ENCODE measurements at places on chromosomes 11 and 22. TPM values are rescaled to one million over a fixed set of nuclear protein-coding genes. Genes with fewer than 3 reads are reported as not detected.
A peak's percentile ranks its signal among the peaks of the same experiment; 100 is the strongest.

- H3K27ac ChIP-seq: no peak overlapping the region
- H3K4me1 ChIP-seq: no peaks in the 10 kb centered on the region
- no peaks in the 10 kb centered on the region for H3K36me3 ChIP-seq
- DNase-seq: no peak
- no peaks in the 10 kb centered on the region for H3K27me3 ChIP-seq
- no peak overlapping the region for H3K4me3 ChIP-seq
Measured at GRCh38 chr11:102611291-102611690, 13.8 kb downstream of the MMP20 start.

DNA sequence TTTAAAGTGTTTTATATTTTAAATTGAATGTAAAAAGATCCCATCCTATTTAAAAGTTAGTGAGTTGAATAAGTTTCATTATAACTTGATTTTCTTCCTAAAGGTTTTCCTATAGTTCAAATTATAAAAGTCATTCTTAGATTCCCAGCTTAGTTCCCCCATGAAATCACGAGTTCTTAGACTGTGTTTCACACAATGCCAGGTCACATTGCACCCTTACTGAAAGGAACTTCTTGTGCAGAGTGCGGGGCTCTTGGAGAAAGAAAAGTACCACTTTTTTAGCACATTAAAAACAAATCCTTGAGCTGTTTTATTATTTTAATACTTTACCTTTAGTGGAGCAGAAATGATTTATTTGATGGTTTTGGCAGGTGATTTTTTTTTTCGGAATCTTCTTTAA, 15.6 kb downstream of the GRAP2 start:
- H3K36me3 ChIP-seq: no peaks in the 10 kb centered on the region
- H3K4me1 ChIP-seq: no peaks in the 10 kb centered on the region
- H3K4me3 ChIP-seq: no peak overlapping the region
- H3K27ac ChIP-seq: no peak overlapping the region
- peaks cover 7% of the 10 kb centered on the region for H3K27me3 ChIP-seq

DNA sequence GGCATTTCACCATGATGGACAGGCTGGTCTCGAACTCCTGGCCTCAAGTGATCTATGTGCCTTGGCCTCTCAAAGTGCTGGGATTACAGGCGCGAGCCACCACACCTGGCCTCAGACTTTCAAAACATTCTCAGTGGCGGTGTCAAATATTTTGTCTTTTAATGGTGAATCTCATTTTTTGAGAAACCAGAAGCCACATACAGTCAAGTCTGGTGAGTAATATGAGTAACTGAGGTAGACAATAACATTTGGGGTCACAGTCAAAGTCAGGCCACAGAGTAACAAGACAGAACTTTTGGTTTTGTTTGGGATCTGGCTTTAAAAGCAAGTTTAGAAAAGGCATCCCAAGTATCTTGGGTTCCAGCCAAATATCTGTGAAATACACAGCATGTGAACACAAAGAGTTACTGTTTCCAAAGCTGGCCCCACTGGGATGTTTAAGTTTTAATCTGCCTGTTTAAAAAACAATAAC, 5.6 kb upstream of the TMA7B start:
- DNase-seq: no peak
- no peak overlapping the region for H3K4me3 ChIP-seq
- no peaks in the 10 kb centered on the region for H3K27me3 ChIP-seq
- no peak overlapping the region for H3K27ac ChIP-seq
- no peaks in the 10 kb centered on the region for H3K36me3 ChIP-seq
- no peaks in the 10 kb centered on the region for H3K4me1 ChIP-seq

DNA sequence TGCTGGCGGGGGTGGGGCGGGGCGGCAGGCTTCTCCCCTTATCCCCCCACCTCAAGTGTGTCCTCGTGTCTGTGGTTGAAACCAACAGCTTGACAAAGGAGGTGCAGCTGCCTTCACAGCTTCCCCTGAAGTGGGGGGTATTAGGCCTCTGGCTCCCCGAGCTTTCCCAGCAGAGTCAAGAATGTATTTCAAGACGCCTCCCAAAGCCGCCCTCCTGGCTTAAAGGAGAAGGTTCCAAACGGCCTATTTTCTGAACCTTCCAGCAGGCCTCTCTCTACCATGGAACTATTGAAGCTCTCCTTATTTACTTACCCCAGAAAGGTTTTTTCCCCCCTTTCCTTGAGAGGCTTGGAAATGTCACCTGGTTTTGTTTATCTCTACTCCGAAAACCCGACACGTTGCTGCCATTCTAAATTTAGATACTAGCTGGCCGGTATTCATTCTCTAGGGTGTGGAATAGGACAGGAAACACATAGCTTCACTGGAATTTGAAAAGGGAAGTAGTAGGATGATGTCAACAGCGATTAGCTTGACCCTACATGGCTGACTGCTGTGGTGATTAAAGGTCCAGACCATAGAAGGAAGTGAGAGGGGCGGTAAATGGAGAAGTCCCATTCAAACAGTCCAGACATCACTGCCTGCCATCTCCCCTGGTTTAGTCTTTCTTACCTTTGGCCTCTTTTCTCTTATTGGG, 671 bp upstream of the PICALM start:
- peak overlapping the region; percentile 100 for H3K27ac ChIP-seq
- peak; percentile 21 for DNase-seq
- H3K4me3 ChIP-seq: peak overlapping the region; percentile 88
- no peaks in the 10 kb centered on the region for H3K27me3 ChIP-seq
- H3K4me1 ChIP-seq: peaks cover 31% of the 10 kb centered on the region

DNA sequence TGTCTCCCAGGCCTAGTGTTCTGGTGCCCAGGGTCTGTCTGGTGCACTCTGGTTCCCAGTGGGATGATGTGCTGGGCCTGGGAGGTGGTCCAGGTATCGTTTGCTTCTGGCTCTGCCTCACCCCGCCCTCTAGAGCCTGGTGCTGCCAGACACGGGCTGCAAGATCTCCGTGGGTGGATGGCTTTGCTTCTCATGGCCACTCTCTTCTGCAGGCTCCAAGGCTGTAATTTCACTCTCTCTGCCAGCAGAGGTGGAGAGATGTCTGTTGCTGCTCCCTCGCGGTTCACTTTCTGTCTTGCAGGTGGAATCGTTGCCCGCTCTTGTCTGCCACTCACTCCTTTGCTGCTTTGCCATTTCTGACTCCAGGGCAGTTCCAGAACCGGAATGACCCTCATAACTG, 13.4 kb downstream of the NADSYN1 start:
- peaks cover 20% of the 10 kb centered on the region for H3K36me3 ChIP-seq
- no peaks in the 10 kb centered on the region for H3K27me3 ChIP-seq
- no peak overlapping the region for H3K27ac ChIP-seq
- no peaks in the 10 kb centered on the region for H3K4me1 ChIP-seq

DNA sequence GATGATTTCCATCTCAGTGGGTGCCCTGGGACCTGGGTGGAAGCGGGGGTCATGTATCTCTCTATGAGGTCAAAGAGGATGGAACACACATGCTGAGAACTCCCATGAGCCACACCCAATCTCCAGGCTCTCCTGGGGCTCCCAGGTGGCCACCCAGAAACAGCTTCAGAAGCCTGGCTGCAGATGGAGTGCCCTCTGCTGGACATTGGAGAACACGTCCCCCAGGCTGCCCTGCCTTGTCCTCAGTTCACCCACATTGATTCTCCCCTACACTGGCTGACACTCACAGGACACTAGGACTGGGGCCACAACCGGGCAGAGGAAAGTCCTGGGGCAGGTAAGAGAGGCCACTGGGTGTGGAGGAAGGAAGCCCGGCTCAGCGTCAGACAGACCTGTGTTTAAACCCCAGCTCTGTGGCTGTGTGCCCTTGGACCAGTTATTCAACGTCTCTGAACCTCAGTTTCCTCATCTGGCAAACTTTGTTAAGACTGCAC, 4.5 kb upstream of the NOL12 start:
- peak; percentile 43 for DNase-seq
- no peaks in the 10 kb centered on the region for H3K36me3 ChIP-seq
- no peak overlapping the region for H3K4me3 ChIP-seq
- peaks cover 24% of the 10 kb centered on the region for H3K4me1 ChIP-seq

DNA sequence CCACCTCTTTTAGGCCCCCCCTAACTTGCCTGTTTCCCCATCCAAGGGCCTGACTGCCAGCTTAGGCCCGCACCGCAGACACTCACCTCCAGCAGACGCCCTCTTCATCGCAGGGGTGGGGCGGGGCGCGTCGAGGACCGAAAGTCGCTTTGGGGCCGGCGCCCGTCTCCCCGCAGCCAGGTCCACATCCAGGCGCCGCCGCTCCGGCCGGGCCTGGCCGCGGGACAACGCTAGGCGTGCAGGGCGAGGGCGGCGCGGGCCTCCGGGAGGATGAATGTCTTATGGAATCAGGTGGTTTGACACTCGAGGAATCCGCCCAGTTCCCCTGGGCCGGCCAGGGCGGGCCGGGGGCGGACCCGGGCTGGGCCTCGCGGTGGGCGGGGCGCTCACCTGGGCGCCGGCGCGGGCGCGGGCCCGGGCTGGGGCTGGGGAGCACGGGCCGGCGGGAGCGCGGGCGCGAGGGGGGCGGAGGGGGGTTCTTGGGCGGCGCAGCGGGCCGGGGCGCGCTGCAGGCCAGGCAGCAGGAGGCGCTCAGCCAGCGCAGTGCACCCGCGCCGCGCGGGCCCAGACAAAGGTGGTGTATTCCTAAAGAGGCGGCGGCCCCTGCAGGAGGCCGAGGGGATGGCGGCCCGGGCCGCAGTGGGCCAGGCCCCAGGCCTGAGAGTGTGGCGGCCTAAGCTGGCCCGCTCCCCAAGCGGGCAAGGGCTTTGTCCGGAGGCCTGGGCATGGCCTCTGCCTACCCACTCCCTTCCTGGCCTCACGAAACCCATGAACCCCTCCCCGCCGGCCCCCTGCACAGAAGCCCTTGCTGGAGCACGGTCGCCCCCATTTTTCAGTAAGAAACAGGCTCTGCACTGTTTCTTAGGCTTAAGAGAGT, 177.6 kb downstream of the IGLL1 start:
- peak overlapping the region; percentile 15 for H3K4me3 ChIP-seq
- no peaks in the 10 kb centered on the region for H3K36me3 ChIP-seq
- no peaks in the 10 kb centered on the region for H3K4me1 ChIP-seq
- no peak for DNase-seq
- no peak overlapping the region for H3K27ac ChIP-seq

DNA sequence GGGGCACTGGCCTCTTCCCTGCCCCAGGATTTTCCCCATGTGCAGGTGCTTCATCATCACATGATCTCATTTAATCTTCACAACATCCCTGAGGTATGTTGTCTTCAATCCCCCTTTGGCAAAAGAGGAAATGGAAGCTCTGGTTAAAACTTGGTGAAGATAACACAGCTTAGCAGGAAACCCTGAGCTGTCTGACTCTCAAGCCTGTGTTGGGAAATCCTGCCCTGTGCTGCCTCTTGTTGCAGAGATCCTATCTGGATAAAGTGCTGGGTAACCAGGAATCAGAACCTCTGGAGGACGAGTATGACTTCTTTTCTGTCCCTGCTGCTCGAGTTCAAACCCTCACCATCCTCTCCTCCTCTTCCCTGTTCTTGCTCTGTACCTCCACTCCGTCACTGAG, 13.1 kb upstream of the E2F8 start:
- no peak overlapping the region for H3K27ac ChIP-seq
- H3K27me3 ChIP-seq: no peaks in the 10 kb centered on the region
- no peaks in the 10 kb centered on the region for H3K36me3 ChIP-seq
- no peaks in the 10 kb centered on the region for H3K4me1 ChIP-seq

GRCh38 chr11:124748481-124749343, 3.3 kb downstream of the VSIG2 start:
- no peaks in the 10 kb centered on the region for H3K4me1 ChIP-seq
- peak overlapping the region; percentile 40 for H3K27ac ChIP-seq
- DNase-seq: no peak
- H3K27me3 ChIP-seq: peaks cover 60% of the 10 kb centered on the region
- H3K36me3 ChIP-seq: peaks cover 3% of the 10 kb centered on the region
- H3K4me3 ChIP-seq: no peak overlapping the region

GRCh38 chr22:27134315-27134701, 476.9 kb downstream of the MIAT start:
- no peak overlapping the region for H3K27ac ChIP-seq
- H3K4me1 ChIP-seq: no peaks in the 10 kb centered on the region
- DNase-seq: peak; percentile 12
- no peak overlapping the region for H3K4me3 ChIP-seq

GRCh38 chr11:5564259-5565019, 16.1 kb upstream of the OR52H1 start:
- H3K27ac ChIP-seq: no peak overlapping the region
- no peak overlapping the region for H3K4me3 ChIP-seq
- H3K27me3 ChIP-seq: no peaks in the 10 kb centered on the region
- no peaks in the 10 kb centered on the region for H3K36me3 ChIP-seq
- no peak for DNase-seq

DNA sequence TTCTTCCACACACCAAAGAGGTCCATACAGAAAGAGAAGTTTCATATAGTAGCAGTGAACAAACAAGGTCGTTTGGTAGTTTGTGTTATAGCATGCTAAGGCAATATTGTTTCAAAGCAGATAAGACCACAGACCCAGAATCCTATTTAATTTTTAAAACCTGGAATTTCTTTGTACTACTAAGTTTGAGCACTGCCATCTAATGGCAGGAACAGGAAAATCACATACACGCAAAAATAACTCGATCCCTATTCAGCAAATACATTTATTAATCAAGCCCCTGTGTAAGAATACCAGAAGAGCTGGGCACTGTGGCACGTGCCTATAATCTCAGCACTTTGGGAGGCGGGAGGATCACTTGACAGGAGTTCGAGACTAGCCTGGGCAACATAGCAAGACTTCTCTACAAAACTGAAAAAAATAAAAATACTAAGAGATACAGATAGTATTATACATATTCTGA, 2.9 kb upstream of the BTBD10 start:
- H3K4me3 ChIP-seq: no peak overlapping the region
- no peak overlapping the region for H3K27ac ChIP-seq
- H3K36me3 ChIP-seq: no peaks in the 10 kb centered on the region
- no peak for DNase-seq
- peaks cover 5% of the 10 kb centered on the region for H3K27me3 ChIP-seq
- peaks cover 13% of the 10 kb centered on the region for H3K4me1 ChIP-seq

GRCh38 chr11:10858439-10859325, 829 bp upstream of the ZBED5 start:
- peak overlapping the region; percentile 97 for H3K4me3 ChIP-seq
- H3K4me1 ChIP-seq: peaks cover 37% of the 10 kb centered on the region
- H3K36me3 ChIP-seq: no peaks in the 10 kb centered on the region
- peak; percentile 37 for DNase-seq
- H3K27me3 ChIP-seq: no peaks in the 10 kb centered on the region
- H3K27ac ChIP-seq: peak overlapping the region; percentile 99

GRCh38 chr11:73117071-73117470, 25.0 kb downstream of the FCHSD2 start:
- H3K27me3 ChIP-seq: no peaks in the 10 kb centered on the region
- H3K4me1 ChIP-seq: no peaks in the 10 kb centered on the region
- no peak overlapping the region for H3K4me3 ChIP-seq
- H3K27ac ChIP-seq: no peak overlapping the region

NXPE2 gene
- total RNA-seq: not detected

LYVE1 gene
- total RNA-seq: 30.2 TPM

PHETA2 gene
- total RNA-seq: 3.1 TPM

OR52H1 gene
- total RNA-seq: not detected

CRYBB2 gene
- total RNA-seq: not detected

AGBL2 gene
- not detected for total RNA-seq

GNG3 gene
- not detected for total RNA-seq

PLAAT3 gene
- 66.5 TPM for total RNA-seq

MRE11 gene
- 5.3 TPM for total RNA-seq

KCNJ1 gene
- not detected for total RNA-seq

All from gastrocnemius medialis (tissue), 4 donors.